Hematopoietic multipotent progenitor cell treated with erythropoietin and hydrocortisone succinate and interleukin-3 and kit ligand, for 6 days (in vitro differentiated cells): ENCODE measurements at places on chromosomes 13 and 19.
A peak's percentile ranks its signal among the peaks of the same experiment; 100 is the strongest.

DNA sequence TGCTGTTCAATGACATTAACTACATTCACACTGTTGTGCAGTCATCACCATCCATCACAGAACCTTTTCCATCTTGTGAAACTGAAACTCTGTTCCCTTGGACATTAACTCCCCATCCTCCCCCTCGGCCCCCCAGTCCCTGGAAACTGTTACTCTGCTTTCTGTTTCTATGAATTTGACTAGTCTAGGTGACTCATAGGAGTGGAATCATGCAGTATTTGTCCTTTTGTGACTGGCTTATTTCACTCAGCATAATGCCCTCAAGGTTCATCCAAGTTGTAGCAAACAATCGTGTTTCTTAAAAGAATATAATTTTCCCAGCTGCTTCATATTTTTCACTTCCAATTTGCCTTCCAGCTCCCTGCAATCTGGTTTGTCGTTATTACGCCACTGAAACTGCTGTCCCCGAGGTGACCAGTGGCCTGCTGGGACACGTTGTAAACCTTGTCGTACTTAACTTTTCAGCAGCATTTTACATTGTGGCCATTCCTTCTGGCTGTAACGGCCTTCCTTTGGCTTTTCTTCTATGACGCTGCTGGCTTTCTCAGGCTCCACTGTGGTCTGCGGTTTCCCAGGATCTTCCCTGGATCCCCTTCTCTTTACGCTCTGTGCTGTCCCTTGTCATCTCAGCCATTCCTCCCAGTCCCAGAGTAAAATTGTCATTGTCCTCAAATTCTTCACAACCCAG is 74.0 kb downstream of the DHRS12 start:
- DNase-seq = no peak

DNA sequence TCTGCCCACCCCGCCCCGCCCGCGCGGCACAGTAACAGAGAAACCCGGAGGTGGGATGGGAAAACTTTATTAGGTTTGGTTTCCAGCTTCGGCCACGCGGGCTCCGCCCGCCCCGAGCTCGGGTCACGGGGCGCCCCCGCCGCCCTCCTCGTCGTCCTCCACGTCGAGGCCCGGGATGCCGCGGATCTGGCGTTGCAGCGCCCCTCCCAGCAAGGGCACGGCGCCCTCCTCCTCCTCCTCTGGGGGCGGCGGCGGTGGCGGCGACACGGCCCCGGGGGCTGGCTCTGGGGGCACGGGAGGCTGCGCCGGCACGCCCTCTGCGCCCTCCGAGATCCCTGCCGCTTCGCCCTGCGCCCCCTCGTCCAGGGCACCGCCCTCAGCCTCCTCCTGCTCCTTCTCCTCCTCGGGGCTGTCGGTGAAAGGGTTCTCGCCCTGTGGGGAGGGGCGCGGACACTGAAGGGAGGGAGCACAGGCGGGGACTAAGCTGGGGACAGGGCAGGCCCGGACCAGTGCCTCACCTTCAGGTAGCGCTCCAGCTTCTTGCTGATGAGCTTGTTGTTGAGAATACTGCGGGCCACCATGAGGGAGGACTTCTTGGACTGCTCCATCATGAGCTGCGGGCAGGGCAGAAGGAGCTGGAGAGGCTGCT is 536 bp upstream of the AKAP8 start:
- peak; percentile 75 for DNase-seq

DNA sequence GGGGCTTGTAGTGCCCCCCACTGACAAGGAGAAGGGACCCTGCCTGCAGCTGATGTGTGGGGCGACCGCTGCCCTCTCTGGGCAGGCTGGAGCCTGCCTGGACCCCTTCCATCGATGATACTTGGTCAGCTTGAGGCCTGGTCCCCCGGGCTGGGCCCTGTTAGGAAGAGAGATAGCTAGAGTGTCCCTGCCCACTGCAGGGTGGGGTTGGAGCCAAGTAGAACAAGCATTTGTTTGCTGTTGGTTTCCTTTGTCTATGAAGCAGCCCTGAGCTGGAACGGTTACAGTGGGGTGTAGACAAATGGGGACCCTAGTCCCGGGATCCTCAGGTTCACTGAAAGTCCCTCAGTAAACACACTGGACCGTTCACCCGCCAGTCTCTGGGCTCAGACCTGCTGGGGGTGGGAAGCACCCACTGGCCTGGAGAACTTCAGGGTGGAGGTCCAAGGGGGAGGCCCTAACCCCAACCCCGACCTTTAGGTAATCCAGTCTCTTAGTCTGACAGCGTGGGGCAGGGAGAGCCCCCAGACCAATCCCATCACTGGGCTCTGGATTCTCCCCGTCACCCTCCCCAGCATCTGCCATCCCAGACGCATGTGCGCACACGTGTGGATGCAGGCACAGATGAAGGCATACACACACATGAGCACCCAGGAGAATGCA is 204.8 kb upstream of the ZNF536 start:
- DNase-seq = no peak

DNA sequence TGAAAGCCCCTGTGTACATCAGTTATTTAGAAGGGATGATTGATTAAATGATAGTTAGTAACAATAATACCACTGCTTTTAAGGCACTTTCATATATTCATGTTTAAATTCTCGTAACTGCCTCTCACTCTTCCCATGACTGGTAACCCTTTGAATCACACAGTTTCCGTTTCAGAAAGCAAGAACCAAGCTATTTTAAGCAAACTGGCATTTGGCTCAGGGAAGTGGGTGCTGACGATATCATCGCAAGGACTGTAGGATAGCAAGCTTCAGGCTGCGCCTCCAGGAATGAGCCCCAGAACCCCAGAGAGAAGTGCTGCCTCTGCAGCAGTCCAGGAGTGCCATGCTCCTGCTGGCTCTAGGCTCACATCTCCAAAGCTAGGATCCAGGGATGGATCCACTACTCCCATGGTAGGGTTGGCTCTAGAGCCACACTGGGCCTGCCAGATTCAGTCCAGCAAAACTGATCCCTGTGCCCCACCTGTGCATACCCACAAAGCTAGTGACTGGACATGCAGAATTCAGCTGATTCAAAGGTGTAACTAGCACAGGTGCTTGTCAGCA is 313.5 kb downstream of the SLC7A1 start:
- no peak for DNase-seq

DNA sequence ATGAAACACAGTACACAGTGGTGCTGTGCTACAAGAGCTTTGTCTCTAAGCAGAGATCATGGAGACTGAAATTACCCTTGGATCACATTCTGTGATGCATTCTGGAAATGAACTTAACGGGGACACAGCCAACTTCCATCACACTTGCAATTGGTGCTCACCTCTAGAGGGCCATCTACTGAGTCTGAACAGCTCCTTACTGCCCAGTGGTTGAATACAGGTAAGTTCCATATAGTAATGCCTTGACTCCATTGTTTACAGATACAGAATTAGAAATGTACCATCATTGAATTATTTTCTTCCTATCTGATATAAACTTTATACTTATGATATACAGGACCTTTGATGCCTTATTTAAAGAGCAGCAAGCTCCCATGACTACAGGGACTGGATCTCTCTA is 686.4 kb downstream of the PCDH9 start:
- no peak for DNase-seq

GRCh38 chr19:13128583-13128982 is 10.5 kb downstream of the NACC1 start:
- DNase-seq = no peak

GRCh38 chr19:21940684-21941083 is 70.1 kb downstream of the ZNF208 start:
- no peak for DNase-seq

GRCh38 chr13:80458543-80458942 is 117.6 kb upstream of the SPRY2 start:
- DNase-seq = no peak
